ENCODE measurements at places on chromosomes 6 and 20.

- no peak for DNase-seq
Measured at GRCh38 chr6:604579-604978, 52.3 kb downstream of the HUS1B start.

DNA sequence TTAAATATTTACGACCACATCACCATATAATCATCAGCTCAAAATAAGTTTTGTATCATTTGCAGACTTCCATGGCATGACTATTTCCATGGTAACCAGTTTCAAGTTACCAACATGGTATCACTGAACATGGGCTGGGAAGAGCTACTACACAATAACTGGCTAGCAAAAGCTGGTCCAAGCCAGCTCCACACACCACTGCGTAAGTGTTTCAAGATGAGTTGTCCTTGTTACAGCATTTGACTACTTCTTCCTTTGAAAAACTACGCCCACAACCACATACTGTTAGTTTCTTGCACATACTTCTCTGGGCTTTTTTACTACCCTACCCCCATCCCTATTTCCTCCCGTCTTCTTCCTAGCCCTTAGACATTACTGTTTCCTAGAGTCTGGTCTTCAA lies 8.5 kb downstream of the CD164 start:
- no peak for DNase-seq

DNA sequence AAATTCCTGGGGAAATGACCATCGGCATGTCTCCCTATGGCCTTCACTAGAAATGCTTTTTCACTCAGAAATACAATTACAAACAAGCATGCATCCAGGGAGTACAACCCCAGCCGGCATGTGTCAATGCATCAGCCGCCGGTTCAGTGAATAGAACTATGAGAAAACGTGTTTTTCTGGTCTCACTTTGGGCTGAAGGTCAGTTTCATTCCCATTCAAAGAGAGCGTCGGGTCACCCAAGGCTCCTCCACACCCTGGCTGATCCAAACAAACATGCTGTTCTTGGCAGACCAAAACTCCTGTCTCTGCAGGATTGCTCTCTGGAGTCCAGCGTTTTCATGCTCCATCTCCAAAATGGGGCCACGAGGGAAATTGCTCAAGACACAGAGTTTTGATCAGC lies 35.5 kb upstream of the NXT1 start:
- DNase-seq: no peak

DNA sequence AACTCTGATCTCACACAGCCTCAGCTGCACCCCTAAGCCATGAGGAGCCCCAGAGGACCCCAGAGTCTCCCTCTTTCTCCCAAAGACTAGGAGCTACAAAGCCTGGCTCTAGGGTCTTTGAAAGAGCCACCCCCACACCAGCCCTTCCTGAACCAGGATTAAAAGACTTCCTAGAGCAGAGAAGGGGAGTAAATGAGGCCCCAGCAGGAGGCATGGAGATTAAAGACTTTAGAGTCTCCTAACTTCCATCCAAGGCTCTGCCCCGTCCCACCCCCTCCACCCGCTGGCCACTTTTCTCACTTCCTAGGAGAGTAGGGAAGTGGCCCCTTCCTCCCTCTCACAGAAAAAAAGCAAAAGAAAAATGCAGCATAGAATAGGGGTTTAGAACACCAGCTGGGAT lies 1.7 kb downstream of the PREX1 start:
- no peak for DNase-seq

DNA sequence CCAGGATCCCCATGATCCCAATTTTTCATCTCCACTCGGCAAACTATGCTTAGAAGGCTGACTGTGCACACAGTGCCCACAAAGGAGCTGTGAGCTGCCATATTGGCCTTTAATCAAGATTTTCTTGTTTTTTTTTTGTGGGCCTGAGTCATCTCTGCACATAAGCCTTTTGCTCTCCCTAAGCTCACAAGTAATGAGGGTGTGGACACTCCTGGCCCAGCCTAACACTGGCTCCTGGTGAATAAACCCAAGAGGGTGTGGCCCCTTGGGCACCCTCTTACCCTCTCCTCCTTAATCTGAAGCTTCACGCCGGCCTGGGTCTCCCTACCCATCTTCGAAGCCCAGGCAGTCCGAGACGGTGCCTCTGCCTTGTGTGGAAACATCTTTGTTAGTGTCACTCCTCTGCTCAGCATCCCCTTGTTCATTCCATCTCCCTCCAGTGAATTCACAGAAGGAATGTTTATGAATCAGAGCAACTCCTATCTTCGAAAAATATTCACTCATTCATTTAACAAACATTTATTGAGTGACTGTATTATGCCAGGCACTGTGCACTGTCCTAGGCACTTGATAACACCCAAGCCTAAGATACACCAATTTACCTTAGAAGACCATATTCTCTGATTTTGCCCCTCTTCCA lies 22.2 kb upstream of the MRPS10 start:
- no peak for DNase-seq

- no peak for DNase-seq
Measured at GRCh38 chr6:30578051-30578450, 6.8 kb downstream of the ABCF1 start.

Measured in AG04449 (cell line).